CD4-positive, alpha-beta memory T cell (primary cell): ENCODE measurements at places on chromosomes 7 and 10.

GRCh38 chr10:104066945-104067344, 18.7 kb downstream of the COL17A1 start:
- H3K27me3 ChIP-seq: no peaks in the 10 kb centered on the region
- H3K27ac ChIP-seq: no peak overlapping the region
- H3K36me3 ChIP-seq: no peaks in the 10 kb centered on the region
- no peak for DNase-seq
- no peak overlapping the region for H3K4me3 ChIP-seq

- no peaks in the 10 kb centered on the region for H3K36me3 ChIP-seq
- H3K27me3 ChIP-seq: peaks cover 80% of the 10 kb centered on the region
- H3K27ac ChIP-seq: no peak overlapping the region
These were observed 3.7 kb upstream of the SP8 start for GRCh38 chr7:20790375-20790774.

DNA sequence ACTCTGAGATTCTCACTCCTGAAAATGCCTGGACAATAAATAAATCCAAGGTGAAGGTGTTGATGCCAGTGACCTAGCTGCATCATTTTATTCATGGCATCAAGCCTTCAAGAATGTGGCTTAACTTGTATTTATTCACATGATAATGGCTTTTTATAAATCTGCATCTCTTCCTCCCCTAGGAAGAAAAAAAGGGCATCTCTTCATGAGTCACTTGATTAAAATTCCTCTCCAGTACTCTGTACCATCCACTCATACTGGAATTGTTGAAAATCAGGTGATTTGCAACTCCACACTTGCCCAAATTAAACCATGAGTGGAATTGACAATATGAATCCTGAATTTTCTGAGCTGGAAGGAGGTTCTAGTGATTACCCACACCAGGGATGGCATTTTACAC, 30.2 kb downstream of the PTPRE start:
- no peaks in the 10 kb centered on the region for H3K4me1 ChIP-seq
- H3K36me3 ChIP-seq: no peaks in the 10 kb centered on the region
- no peak for DNase-seq
- H3K27ac ChIP-seq: no peak overlapping the region
- no peaks in the 10 kb centered on the region for H3K27me3 ChIP-seq
- H3K4me3 ChIP-seq: no peak overlapping the region

- no peaks in the 10 kb centered on the region for H3K36me3 ChIP-seq
- peaks cover 9% of the 10 kb centered on the region for H3K4me1 ChIP-seq
- H3K27ac ChIP-seq: no peak overlapping the region
- no peak for DNase-seq
- H3K4me3 ChIP-seq: no peak overlapping the region
These were observed 310.3 kb upstream of the AKR1E2 start for GRCh38 chr10:4515721-4516120.

GRCh38 chr7:79185605-79186004, 267.9 kb downstream of the MAGI2 start:
- no peak overlapping the region for H3K27ac ChIP-seq
- no peak for DNase-seq
- H3K36me3 ChIP-seq: no peaks in the 10 kb centered on the region
- no peaks in the 10 kb centered on the region for H3K4me1 ChIP-seq

- no peak overlapping the region for H3K4me3 ChIP-seq
- no peak for DNase-seq
- no peaks in the 10 kb centered on the region for H3K27me3 ChIP-seq
- no peak overlapping the region for H3K27ac ChIP-seq
- no peaks in the 10 kb centered on the region for H3K4me1 ChIP-seq
- no peaks in the 10 kb centered on the region for H3K36me3 ChIP-seq
These were observed 12.6 kb upstream of the NPFFR1 start for GRCh38 chr10:70296406-70296899.

- H3K27ac ChIP-seq: no peak overlapping the region
- DNase-seq: no peak
- H3K36me3 ChIP-seq: no peaks in the 10 kb centered on the region
- H3K4me1 ChIP-seq: peaks cover 2% of the 10 kb centered on the region
- H3K27me3 ChIP-seq: no peaks in the 10 kb centered on the region
- no peak overlapping the region for H3K4me3 ChIP-seq
These were observed 6.0 kb downstream of the HIBADH start for GRCh38 chr7:27656724-27657123.

DNA sequence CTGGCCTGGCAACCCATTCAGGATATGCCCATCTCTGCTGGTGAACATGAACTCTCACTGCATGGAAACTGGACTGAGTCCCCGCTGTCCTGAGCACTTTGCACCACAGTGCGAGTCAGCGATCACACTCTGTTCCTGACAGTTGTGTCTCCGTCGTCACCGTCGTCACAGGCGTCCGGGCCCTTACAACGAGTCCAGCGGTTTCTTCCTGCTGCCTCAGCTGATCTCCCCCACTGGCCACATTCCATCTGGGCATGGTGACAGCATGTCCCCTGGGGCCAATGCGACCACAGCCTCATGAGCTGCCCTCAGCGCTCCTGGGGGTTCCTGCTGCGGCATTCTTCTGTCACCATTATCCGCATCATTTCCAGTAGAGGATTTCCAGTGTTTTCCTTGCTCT, 76.8 kb upstream of the KLF6 start:
- no peaks in the 10 kb centered on the region for H3K36me3 ChIP-seq
- peaks cover 16% of the 10 kb centered on the region for H3K4me1 ChIP-seq
- no peak overlapping the region for H3K4me3 ChIP-seq
- DNase-seq: no peak
- H3K27ac ChIP-seq: no peak overlapping the region

- peaks cover 59% of the 10 kb centered on the region for H3K36me3 ChIP-seq
- no peak for DNase-seq
- no peak overlapping the region for H3K27ac ChIP-seq
- H3K4me1 ChIP-seq: no peaks in the 10 kb centered on the region
These were observed 49.7 kb downstream of the BZW2 start for GRCh38 chr7:16695621-16696237.

DNA sequence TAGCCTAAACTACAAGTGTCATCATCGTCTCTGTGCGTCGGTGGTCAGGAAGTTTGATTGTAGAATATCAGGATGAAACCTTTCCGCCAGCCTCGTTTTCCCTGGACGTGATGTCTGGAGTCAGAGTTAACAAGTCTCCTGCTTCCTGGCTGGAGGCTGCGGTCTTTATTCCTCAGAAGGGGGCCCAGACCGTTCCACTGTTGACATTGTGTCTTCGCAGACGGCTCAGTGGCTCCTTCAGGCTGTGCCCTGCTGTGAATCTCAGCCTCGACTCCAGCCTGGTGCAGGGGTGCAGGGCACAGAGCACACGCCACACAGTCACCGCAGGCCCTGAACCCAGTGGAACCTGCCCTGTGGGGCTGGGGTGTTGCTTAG, 37.2 kb upstream of the INSIG1 start:
- no peaks in the 10 kb centered on the region for H3K36me3 ChIP-seq
- no peak overlapping the region for H3K4me3 ChIP-seq
- no peaks in the 10 kb centered on the region for H3K4me1 ChIP-seq
- H3K27ac ChIP-seq: no peak overlapping the region
- no peak for DNase-seq

DNA sequence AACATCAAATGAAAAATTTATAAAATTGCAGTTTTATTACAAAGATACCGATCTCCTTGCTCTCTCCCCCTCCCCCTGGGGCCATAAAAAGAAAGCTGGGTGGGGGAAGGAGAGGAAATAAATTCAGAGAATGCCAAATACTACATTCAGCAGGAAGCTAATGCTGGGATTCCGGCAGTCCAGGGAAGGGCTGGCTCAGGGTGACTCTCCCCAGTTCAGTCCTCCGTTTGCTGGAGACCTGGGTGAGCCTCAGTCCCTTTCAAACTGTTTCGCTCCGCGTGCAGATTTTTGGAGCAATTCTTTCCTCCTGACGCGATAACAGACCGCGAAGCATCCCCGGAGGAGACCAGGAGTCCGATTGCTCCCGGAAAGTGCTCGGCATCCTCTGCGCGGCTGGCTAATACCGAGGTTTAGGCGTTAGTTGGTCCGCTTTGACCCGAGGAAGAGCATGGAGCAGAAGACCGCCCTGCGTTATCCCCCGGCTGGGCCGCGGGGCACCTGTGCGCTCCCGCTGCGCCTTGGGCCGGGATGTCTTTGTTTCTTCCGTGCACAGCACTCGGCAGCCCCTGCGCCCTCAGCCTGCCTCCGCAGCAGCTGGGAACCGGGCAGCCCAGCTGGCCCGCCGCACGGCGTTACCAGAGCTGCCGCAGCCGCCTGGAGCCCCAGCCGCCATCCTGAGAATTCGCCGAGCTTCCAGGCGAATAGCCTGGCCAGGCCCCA, 3.9 kb upstream of the HOXA2 start:
- H3K27ac ChIP-seq: no peak overlapping the region
- H3K4me1 ChIP-seq: peaks cover 8% of the 10 kb centered on the region
- DNase-seq: no peak
- H3K27me3 ChIP-seq: peaks cover 26% of the 10 kb centered on the region

GRCh38 chr10:110642204-110643034, 1.7 kb upstream of the RBM20 start:
- peaks cover 45% of the 10 kb centered on the region for H3K27me3 ChIP-seq
- DNase-seq: no peak
- H3K4me3 ChIP-seq: no peak overlapping the region
- H3K27ac ChIP-seq: no peak overlapping the region

- no peaks in the 10 kb centered on the region for H3K4me1 ChIP-seq
- no peak overlapping the region for H3K4me3 ChIP-seq
- no peak for DNase-seq
- H3K27me3 ChIP-seq: no peaks in the 10 kb centered on the region
- no peak overlapping the region for H3K27ac ChIP-seq
- H3K36me3 ChIP-seq: no peaks in the 10 kb centered on the region
These were observed 732.8 kb downstream of the ZWINT start for GRCh38 chr10:55628260-55628701.

DNA sequence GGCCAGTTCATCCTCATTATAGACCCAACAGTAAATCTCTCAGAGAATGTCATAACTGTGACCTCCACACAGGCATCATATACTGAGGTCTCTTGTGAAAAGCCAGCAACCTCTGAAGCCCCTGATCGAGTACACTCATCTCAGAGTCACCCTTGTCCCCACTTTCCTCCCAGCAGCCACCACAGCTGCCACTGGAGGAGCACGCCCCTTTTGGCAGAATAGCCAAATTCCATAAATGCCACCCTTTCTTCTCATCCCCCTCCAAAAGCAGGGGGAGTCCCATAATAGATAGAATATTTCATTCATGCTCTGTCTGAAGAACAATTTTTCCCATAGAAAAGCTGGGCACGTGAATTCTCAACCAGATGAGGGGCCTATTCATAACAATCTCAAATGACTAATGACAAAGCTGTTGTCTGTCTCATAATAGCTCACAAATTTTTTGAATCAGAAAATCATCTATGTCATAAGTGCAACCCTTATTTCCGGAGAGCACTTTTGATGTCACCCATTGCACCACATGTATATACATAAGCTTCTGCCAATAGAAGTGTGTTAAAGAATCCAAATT, 47.4 kb downstream of the SGMS1 start:
- peaks cover 68% of the 10 kb centered on the region for H3K4me1 ChIP-seq
- H3K36me3 ChIP-seq: no peaks in the 10 kb centered on the region
- no peak for DNase-seq
- no peaks in the 10 kb centered on the region for H3K27me3 ChIP-seq
- no peak overlapping the region for H3K27ac ChIP-seq
- no peak overlapping the region for H3K4me3 ChIP-seq

DNA sequence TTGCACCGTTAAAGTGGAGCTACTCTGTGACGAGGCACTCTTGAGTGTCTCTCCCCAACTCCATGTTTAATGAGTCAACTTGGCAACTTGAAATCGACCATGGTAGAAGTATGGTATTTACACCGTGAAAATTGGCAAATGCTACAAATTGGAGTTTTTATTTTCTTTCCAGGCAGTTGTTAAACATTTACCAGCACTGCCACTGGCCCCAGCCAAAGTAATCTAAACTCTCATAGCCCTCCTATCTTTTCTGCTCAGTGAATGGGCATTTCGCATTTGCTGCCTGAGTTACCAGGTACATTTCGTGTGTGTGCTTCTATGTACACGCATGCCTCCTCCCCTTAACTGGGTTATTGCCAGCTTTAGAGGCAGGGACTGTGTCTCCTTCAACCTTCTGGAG, 83.3 kb downstream of the NHLRC2 start:
- no peaks in the 10 kb centered on the region for H3K4me1 ChIP-seq
- H3K4me3 ChIP-seq: no peak overlapping the region
- no peak overlapping the region for H3K27ac ChIP-seq
- DNase-seq: no peak
- no peaks in the 10 kb centered on the region for H3K27me3 ChIP-seq

GRCh38 chr7:137395420-137395819, 51.9 kb upstream of the PTN start:
- no peaks in the 10 kb centered on the region for H3K36me3 ChIP-seq
- no peak for DNase-seq
- H3K4me1 ChIP-seq: no peaks in the 10 kb centered on the region
- H3K4me3 ChIP-seq: no peak overlapping the region
- no peak overlapping the region for H3K27ac ChIP-seq

- H3K4me1 ChIP-seq: no peaks in the 10 kb centered on the region
- no peaks in the 10 kb centered on the region for H3K27me3 ChIP-seq
- H3K36me3 ChIP-seq: no peaks in the 10 kb centered on the region
- no peak overlapping the region for H3K4me3 ChIP-seq
- DNase-seq: no peak
- H3K27ac ChIP-seq: no peak overlapping the region
These were observed 18.5 kb upstream of the FOXL3 start for GRCh38 chr7:271266-272107.

DNA sequence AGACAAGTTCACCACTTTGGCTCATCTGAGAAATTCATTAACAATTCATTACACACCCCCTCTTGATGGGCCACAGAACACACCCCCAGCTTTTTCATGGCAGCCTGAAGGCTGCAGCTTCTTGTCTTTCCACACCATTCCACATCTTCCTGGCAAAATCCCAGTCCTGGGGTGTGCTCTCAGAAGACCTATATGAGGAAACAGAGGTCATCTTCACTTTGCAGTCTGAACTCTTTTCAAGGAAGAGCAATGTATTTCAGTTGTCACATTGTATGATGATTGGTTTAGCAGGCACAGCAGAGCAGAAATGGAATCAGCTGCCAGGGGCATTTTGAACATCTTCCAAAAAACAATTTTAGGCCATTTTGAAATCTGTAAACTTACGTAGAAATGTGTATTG, 7.8 kb upstream of the LRRC27 start:
- peaks cover 8% of the 10 kb centered on the region for H3K4me1 ChIP-seq
- no peak overlapping the region for H3K4me3 ChIP-seq
- H3K27ac ChIP-seq: no peak overlapping the region
- no peaks in the 10 kb centered on the region for H3K27me3 ChIP-seq

DNA sequence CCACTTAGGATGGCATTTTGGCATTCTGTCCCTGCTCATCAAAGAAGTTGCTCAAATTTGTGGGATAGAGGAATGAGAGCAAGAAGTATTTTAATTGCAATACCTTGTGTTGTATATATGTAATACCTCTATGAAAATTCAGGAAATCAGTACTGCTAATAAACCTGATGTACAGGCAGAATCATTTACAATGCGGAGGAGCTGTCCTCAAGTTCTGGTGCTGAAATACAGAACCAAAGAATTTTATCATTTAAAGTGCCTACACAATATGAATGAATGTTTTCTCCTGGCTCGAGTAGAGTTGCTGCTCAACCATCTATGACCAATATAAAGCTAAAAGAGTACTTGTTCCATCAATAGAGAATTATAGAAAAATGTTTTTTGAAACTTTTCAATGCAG, 305.8 kb downstream of the PLXNA4 start:
- no peak overlapping the region for H3K27ac ChIP-seq
- H3K27me3 ChIP-seq: no peaks in the 10 kb centered on the region
- H3K4me1 ChIP-seq: no peaks in the 10 kb centered on the region
- no peak overlapping the region for H3K4me3 ChIP-seq
- H3K36me3 ChIP-seq: no peaks in the 10 kb centered on the region

- no peak overlapping the region for H3K27ac ChIP-seq
- H3K4me3 ChIP-seq: no peak overlapping the region
- H3K4me1 ChIP-seq: no peaks in the 10 kb centered on the region
- no peaks in the 10 kb centered on the region for H3K36me3 ChIP-seq
- no peaks in the 10 kb centered on the region for H3K27me3 ChIP-seq
These were observed 118.6 kb upstream of the ZNF479 start for GRCh38 chr7:57250801-57251200.
